ENCODE measurements at places on chromosomes 7 and 10.

DNA sequence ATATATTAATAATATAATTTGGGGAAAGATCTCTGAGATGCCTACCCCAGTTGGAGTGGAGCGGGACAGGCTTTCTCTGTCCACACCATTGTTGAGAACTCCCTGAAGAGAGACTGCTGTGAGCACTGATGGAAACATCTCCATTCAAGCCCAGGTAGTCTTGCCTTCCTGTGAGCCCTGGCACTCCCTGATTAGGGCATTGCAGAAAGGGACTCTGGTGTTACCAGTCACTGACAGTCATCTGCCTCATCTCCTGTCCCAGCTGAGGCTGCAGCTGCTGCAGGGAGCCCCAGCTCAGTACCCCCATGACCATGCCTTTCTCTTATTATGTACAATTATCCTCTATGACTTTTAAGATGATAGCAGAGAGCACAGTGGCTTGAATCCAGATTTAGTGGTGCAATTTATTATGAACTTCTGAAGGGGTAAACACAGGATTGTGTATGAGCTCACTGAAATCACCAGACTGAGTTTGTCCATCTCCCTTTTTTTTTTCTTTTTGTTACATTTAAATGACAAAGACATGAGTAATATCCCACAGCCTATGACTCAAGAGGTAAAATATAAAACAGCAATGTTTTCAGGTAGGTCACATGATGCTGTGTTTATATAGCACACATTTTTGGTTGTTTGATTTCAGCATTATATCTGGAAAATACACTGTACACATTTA is 236.9 kb downstream of the SLC25A13 start:
- DNase-seq: peak; percentile 52

DNA sequence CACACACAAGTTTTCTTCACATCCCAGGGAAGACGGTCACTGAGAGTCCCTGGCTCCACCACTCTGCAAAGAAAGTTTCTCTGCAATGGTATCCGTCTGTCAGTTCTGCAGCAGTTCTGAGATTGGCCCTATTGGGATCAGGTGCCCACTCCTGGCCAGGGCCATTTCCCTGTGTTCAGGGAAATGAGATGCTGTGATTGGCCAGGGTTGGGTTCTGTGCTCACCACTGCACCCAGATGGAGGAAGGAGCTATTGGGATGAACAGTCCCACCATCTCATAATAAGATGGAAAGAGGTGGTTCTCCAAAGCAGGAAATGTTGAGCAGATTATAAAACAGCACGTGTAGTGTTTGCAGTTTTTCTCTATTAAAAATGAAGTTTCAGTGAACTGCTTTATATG is 13.3 kb upstream of the PIP4K2A start:
- DNase-seq: no peak

DNA sequence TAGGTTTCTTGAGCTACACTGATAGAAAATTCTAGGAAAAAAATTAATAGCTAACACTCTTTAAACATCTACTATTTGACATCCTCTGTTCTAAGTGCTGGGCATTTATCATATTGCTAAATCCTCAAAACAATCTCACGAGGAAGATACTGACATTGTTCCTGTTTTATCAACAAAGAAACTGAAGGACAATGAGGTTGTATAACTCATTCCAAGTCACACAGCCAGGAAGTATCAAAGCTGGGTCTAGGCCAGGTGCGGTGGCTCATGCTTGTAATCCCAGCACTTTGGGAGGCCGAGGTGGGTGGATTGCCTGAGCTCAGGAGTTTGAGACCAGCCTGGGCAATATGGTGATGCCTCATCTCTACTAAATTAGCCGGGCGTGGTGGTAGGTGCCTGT is 51.6 kb upstream of the IL6 start:
- DNase-seq: no peak

- no peak for DNase-seq
Observed at GRCh38 chr7:10646194-10646593, 327.5 kb upstream of the PHF14 start.

GRCh38 chr10:34677591-34677990 is 137.5 kb downstream of the PARD3 start:
- no peak for DNase-seq

DNA sequence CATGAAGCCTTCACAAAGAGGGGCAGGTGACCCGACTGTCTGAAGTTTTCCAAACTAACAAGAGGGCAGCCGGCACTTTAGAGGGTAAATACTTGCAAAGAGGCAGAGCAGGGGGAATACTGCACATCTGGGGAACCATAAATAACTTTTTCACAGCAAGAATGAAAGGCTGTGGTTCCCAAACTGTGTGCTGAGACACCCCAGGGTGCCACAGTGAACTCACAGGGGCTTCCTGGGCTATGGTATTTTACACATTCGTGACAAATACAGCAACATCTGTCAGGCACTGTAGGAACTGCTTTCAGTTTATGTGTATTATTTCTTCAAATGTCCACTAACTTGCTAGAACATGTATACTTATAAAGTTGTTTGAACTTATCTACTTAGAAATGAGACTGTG is 67.2 kb downstream of the TBXAS1 start:
- DNase-seq: no peak

GRCh38 chr7:56105508-56105907 is 768 bp downstream of the CHCHD2 start:
- peak; percentile 74 for DNase-seq

DNA sequence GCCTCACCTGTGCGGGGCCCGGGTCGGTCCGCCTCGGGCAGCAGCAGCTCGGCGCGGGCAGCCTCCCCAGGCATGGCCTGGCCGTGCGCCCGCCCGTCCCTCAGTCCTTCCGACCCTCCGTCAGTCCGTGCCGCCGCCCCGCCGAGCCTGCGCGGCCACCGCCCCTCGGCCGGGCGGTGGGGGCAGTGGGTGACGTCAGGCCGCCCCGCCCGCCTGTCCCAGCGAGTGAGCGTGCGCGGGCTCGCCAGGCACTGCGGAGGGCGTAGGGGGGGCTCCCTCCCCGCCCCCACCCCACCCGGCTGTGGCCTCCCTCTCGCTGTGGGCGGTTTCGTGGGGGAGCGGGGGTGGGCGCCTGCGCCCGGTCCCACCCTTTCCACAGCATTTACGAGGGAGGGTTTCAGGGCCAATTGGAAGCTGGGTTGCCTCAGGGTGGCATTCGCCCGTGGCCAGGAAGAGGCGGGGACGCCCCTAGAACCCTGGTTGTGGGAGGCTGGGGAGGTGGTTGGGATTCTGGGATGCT is at the start of gene NACAD:
NACAD (minus strand) TSS at position 149 of the 520 bp plus-strand sequence; CDS start at position 74, 75 bp downstream.
- no peak for DNase-seq

- DNase-seq: no peak
Observed at GRCh38 chr10:69401416-69401815, 15.3 kb downstream of the TACR2 start.

- no peak for DNase-seq
Observed at GRCh38 chr7:106797937-106798336, 67.1 kb upstream of the PIK3CG start.

DNA sequence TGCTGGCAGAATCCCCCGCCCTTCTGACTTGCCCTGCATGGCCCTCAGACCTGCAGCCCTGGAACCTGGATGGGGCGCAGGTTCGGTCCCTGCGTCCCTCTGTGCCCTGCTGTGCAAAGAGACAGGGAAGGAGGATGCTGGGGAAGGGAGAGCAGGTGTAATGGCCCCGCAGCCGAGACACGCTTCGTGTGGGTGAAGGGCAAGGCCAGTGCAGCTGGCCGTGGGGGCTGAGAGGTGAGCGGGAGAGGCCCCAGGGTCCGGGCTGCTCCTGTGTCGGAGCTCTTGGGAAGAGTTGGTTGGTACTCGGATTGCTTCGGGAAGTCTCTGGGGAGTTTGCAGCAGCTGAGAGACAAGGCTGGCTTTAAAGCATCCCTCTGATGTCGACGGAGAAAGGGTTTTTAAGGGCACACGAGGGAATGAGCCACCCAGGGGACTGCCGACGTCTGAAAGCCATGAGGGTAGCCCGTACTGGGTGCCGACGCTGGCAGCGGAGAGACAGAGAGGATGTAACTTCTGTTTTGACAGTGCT is 6.5 kb downstream of the ELFN1 start:
- DNase-seq: no peak

- peak; percentile 17 for DNase-seq
Observed at GRCh38 chr10:52351914-52352330, 37.8 kb downstream of the DKK1 start.

DNA sequence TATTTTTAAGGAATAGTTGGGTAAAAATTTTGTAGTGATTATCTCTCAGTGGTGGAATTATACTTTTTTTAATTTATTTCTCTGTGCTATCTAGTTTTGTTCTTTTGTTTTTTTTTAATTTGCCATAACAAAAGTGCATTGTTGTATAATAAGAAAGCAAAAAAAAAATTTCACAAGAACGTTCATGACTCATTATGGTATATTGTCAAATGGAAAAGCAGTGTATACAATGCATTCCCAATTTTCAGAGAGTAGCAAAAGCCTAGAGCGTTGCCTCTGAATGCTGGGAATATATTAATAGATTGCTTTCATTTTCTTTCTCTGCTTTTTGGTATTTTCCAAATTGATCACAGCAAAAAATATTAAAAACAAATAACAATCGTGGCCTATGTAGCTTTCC is 46.3 kb upstream of the GPAM start:
- DNase-seq: no peak

- no peak for DNase-seq
Observed at GRCh38 chr10:68501691-68502090, 25.6 kb downstream of the SLC25A16 start.

DNA sequence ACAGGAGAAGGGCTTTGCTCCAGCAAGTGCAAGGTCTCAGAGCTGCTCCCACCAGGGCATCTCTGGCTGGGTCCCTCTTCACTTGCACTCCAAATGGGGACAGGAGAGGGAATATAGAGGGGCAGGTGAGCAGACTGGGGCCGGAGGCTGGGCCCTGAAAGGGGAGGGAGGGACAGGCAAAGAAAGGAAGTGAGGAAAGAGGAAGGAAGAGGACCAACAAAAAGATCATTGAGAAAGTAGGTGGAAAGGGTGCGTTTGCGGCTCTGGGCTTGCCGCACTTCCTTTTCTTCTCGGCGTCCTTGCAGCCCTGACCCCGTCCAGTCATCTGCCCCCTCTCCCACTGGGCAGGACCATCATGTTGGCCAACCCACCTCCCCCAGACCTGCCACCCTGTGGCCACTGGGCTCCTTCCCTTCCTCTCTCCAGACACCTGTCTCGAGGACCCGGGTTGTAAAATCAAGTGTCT is 14.0 kb downstream of the ITPRIP start:
- DNase-seq: no peak

DNA sequence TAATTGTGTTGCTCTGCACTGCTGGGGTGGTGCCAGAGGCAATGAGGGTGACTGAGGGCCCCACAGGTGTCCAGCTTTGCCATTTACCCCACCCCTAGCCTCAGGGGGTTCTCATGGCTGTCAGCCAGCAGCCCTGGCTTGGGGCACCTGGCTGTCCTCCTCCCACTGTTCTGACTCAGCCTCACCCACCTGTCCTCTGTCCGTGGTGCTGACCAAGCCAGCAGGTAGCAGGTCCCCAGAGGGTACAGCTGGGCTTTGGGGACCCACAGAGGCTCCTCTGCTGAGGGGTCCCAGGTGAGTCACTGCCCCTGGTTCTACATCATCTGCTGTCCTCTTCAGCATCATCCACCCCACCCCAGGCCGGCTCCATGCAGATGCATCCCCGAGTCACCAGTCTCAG is 32.2 kb upstream of the ZNF716 start:
- DNase-seq: no peak

- DNase-seq: no peak
Observed at GRCh38 chr7:34298492-34299013, 359.5 kb upstream of the NPSR1 start.

DNA sequence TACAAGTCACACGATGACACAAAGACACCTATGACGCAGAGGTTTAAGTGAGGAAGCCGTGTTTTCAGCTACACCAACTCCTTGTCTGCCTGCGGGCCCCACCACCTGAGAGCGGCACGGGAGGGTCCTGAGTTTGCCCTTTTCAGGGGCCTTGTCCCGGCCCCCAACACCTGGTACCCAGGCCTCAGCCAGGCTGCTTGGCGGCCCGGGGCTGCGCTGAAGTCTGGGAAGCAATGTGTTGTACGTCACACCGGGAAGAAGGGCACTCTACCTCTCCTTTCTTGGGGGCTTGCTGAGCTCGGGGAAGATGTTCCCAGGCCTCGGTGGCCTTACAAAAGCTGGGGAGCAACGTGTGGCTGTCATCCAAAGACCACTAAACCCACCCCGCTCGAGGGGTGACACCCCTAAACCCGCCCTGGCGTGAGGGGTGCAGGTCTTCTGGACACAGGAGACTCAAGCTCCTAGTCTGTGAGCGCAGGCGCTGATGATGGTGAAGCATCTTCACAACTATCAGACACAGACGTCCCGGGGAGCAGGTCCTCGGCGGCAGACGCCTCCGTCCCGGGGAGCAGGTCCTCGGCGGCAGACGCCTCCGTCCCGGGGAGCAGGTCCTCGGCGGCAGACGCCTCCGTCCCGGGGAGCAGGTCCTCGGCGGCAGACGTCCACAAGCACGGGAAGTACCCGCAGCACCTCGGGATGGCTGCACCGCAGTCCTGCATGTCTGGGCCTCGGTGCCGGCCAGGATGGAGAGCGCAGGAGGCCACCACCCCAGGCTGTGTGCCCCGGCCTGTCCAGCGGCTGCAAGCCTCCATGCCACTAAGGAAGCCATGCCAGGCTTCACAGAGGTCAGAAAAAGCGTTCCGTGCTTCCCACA is 15.4 kb downstream of the CFAP46 start:
- DNase-seq: no peak

- no peak for DNase-seq
Observed at GRCh38 chr7:29415215-29415614, 148.4 kb upstream of the PRR15 start.

GRCh38 chr7:135888740-135889139 is 88.4 kb downstream of the MTPN start:
- DNase-seq: peak; percentile 38

DNA sequence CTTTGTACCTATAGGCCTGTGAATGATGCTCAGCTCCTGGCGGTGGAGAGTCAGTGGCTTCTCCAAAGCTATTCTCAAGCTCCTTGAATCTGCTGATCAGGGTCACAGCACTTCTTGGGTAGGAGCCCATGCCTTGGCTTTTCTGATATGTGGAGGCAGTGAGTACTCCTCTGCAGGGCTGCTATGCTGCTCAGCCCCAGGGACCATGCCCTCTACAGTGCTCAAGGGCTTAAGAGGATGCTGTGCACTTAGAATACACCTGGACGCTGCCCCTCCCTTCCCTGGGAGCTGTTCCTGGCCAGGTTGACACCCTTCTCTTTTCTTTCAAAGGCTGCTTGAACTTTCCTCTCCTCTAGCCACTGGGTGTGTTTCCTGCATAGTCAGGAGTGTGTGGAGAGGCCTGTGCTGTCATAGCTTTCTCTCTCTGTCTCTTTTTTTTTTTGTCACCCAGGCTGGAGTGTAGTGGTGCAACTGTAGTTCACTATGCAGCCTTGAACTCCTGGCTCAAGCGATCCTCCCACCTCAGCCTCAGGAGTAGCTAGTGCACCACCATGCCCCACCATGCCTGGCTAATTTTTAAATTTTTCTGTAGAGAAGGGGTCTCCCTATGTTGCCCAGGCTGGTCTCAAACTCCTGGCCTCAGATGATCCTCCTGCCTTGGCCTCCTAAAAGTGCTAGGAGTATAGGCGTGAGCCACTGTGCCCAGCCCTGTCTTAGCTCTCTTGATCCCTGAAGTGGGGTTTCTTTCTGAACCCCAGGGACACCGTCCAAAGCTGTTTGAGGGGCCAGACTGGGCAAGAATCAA is 113.9 kb downstream of the KIF20B start:
- no peak for DNase-seq

GRCh38 chr7:38846280-38846679 is 62.7 kb downstream of the VPS41 start:
- DNase-seq: no peak

GRCh38 chr7:5396999-5397663 is 26.5 kb downstream of the TNRC18 start:
- DNase-seq: peak; percentile 72
